ENCODE measurements at places on chromosomes 12 and 14.

GRCh38 chr12:32906399-32907165 lies 10.0 kb upstream of the PKP2 start:
- no peak for DNase-seq

- DNase-seq = no peak
Measured at GRCh38 chr12:41228066-41228820, 40.1 kb downstream of the PDZRN4 start.

GRCh38 chr12:130663514-130663913 lies 52.6 kb downstream of the RIMBP2 start:
- DNase-seq = no peak

DNA sequence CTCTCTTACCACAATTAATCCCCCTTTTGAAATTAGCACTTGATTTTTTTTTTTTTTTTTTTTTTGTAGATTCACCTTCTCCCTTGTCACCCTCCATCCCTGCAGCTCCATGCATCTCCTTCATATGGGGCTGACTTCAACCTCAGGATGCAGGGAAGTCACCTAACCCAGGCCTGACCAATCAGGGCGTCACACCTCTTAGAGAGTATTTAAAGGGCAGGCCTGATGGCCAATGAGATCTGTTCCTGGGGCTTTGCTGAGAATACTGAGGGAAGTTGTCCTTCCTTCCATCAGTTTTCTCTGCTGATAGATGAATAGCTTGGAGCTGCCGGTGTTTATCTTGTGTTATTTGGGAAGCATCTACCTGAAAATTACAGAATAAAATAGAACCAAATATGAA lies 1104.7 kb upstream of the TMEM132C start:
- no peak for DNase-seq

Measured in fibroblast of the aortic adventitia (primary cell).